Stimulated activated CD8-positive, alpha-beta memory T cell treated with anti-CD3 and anti-CD28 coated beads, Interleukin-2, amount 100 ng/mL, for 1 hour (primary cell): ENCODE measurements at places on chromosomes 4 and X.

- DNase-seq = no peak
These were observed 1056.6 kb downstream of the RAPGEF2 start for GRCh38 chr4:160159457-160159856.

GRCh38 chr4:108160741-108161352 is 7.9 kb downstream of the LEF1 start:
- DNase-seq = no peak

DNA sequence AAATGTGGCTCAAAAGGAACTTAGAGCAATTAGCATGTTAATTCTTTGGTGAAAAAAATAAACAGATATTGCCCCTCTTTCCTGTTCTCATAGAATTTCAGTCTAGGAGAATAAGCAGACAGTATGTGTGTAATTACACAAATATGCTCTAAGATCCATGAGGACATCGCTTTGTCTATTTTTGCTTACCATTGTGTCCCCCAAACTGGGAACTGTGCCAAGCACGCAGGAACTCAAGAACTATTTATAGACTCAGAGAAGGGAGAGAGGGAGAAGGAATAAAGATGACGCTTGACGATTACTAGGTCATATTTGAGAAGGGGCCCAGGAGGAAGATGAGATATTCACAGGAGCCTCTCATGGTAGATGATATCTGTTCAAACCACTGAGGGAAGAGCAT is 692.6 kb downstream of the RAB28 start:
- no peak for DNase-seq

DNA sequence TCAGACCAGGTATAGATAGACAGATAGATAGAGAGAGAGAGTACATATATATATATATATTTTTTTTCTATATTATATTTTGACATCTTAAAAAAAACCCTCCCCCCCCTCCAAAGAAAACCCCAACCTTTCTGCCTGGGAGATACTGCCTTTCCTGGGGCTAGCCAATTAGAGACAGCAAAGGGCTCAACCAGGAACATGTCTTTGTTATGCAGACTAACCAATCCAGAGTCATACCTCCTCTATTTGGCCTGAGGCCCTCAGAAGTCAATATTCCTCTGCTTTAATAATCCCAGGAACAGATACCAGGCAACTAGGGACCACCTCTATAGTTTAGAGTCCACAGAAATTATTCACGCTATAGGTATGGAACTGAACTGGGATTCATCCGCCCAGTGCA is 135.6 kb upstream of the MAD2L1 start:
- DNase-seq = no peak

DNA sequence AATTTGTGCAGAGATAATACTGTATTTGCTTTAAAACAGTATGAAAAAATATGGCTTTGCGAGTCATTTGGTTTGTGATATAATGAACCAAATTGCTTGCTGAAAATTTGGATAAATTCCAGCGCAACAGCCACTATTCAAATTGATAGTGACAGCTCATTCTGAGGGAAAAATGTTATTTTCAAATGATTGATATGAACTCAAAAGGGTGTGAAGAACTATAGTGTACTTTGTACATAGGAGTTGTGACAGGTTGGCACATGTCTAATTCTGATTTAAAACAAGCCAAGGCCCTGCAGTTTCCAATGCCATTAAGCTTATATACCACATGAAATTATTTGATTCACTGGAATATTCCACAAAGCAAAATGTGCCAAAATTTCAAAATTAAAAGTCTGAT is 1628.9 kb upstream of the AGA start:
- DNase-seq = no peak

GRCh38 chr4:113893546-113893945 is 85.9 kb downstream of the ARSJ start:
- DNase-seq = no peak

- DNase-seq = no peak
These were observed 1.6 kb downstream of the APBB2 start for GRCh38 chr4:41212616-41213203.
